Lower lobe of right lung (tissue), 2 donors: ENCODE measurements at places on chromosomes 12 and 14. TPM values are rescaled to one million over a fixed set of nuclear protein-coding genes. Genes with fewer than 3 reads are reported as not detected.

ARHGDIB gene
- total RNA-seq = 313 TPM

PROX2 gene
- 0.12 TPM for total RNA-seq

SYT1 gene
- 0.95 TPM for total RNA-seq

CCDC59 gene
- 31.5 TPM for total RNA-seq

MEG3 gene
- total RNA-seq = 16.6 TPM

DNA sequence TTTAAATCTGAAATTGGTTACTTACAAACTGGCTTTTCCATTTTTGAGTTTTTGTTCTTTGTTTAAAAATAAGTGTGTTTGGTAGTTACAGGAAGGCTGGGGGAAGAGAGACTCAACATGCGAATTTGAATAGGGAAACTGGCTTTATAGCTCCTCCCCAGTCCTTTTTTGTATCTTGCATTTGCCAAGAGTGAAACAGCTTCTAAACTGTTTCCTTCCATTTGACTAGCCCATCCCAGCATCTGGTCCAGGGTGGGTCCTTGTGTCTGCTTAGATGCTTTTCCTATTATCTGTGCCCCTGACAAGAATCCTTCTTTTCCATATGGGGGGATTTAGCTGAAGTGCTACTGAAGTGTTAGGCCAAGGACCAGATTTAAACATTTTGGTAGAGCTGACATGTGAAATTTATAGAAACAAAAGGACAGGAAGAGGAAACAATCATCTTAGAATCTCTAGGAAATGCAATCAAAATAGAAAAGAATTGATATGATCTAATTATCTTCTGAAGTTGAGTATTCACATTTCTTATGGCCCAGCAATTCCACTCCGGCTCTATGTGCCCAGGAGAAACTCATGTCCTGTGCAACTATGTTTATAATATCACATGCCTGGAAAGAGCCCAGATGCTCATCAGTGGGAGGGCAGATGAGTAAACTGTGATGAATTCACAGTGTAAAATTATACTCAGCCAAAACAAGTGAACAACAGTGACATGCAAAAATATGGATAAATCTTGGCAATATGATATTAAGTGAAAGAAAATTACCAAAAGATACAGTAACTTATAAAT lies 7.4 kb downstream of the SMOC1 start:
- peaks cover 15% of the 10 kb centered on the region for H3K27me3 ChIP-seq
- no peak overlapping the region for H3K4me3 ChIP-seq
- no peaks in the 10 kb centered on the region for H3K36me3 ChIP-seq

- H3K4me1 ChIP-seq = no peaks in the 10 kb centered on the region
- no peak overlapping the region for H3K27ac ChIP-seq
- no peak overlapping the region for H3K4me3 ChIP-seq
Observed at GRCh38 chr12:52527121-52527800, 7.1 kb upstream of the KRT5 start.

DNA sequence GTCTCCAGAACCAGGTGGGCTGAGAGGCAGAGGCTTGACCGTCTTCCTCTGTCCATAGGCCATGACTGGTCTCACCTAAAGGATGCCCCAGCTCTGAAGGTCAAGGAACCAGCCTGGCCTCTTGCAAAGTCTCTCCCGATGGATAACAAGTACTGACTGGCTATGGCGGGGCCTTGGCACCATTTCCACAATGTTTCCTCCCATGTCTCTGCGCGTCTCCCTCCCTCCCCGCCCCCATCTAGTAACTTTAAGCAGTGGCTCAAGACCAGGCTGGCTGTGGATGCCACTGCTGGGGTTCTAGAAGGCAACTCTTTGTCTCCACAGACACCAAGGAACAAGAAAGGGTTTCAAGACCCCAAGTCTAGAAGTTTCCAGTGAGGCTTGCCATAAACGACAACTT lies 275.5 kb downstream of the DPF3 start:
- no peak overlapping the region for H3K4me3 ChIP-seq
- H3K27me3 ChIP-seq = no peaks in the 10 kb centered on the region
- DNase-seq = no peak

DNA sequence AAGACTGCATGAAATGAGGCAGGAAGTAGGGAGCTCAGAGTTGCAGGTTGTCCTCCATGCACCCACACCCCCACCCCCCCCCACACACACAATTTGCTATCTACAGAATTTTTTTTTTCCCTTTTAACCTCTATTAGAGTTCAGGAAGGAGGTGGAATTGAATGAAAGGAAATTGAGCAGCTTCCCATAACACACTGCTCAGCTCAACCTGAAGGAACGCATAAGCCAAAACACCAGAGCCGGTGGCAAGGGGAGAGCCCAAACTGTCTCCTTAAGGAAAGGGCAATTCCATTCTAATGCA lies 74.1 kb downstream of the NUAK1 start:
- H3K4me1 ChIP-seq = peaks cover 19% of the 10 kb centered on the region
- H3K27me3 ChIP-seq = no peaks in the 10 kb centered on the region
- no peak overlapping the region for H3K4me3 ChIP-seq

- H3K4me3 ChIP-seq = no peak overlapping the region
- no peak overlapping the region for H3K27ac ChIP-seq
- no peaks in the 10 kb centered on the region for H3K27me3 ChIP-seq
- H3K36me3 ChIP-seq = no peaks in the 10 kb centered on the region
Observed at GRCh38 chr12:27387473-27387872, 54.8 kb downstream of the BMAL2 start.

DNA sequence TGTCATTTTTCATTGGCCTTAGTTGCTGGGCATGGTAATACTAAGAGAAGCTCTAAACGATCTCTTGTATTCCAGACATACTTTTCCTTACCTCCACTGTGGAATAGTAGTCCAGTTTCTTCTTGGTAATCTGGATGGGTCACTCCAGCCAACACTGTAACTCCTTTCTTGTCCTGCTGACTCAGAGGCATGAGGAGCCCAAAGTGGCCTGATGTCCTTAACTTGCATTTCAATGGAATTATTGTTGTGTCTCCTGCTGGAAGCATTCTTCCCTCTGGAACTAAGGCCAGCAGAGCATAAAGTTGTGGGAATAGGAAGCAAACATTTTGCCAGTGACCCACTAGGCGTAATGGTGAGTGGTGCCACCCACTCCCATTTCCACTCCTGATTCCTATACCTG lies 33.1 kb downstream of the DAAM1 start:
- no peak overlapping the region for H3K4me3 ChIP-seq
- no peak overlapping the region for H3K27ac ChIP-seq
- no peaks in the 10 kb centered on the region for H3K36me3 ChIP-seq
- no peaks in the 10 kb centered on the region for H3K27me3 ChIP-seq
- DNase-seq = no peak

GRCh38 chr12:25755971-25756260 lies 202.6 kb upstream of the RASSF8 start:
- no peak overlapping the region for H3K27ac ChIP-seq
- no peaks in the 10 kb centered on the region for H3K36me3 ChIP-seq
- no peaks in the 10 kb centered on the region for H3K4me1 ChIP-seq
- H3K4me3 ChIP-seq = no peak overlapping the region
- DNase-seq = no peak

DNA sequence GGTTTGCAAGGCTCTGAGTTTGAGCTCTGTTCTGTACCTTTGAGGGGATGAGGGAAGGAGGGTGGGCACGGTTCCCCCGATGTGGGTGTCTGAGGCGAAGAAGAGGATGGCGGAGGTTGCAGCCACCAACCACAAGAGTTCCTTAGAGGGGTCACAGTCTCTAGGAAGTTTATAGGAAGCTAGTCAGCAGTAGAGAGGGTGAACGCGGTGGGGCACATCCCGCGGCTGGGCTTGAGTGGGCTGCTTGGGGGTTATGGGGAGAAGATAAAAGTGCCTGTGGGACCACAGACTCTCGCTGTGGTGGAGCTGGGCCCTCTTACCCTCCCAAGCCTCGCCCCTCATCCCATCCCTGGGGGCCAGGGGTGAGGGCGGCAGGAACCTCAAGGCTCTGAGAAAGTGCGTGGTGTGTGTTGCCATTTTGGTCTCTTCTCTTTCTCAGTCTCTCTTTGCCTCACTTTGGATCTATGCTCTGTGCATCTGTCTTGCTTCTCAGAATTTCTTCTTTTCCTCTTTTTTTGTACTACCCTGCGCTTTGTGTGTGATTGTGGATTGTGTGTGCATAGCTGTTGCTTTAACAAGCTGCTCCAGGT lies 2.7 kb downstream of the CD4 start:
- no peaks in the 10 kb centered on the region for H3K27me3 ChIP-seq
- peaks cover 15% of the 10 kb centered on the region for H3K36me3 ChIP-seq
- H3K4me3 ChIP-seq = peak overlapping the region; percentile 55
- H3K4me1 ChIP-seq = peaks cover 43% of the 10 kb centered on the region
- H3K27ac ChIP-seq = peak overlapping the region; percentile 73

DNA sequence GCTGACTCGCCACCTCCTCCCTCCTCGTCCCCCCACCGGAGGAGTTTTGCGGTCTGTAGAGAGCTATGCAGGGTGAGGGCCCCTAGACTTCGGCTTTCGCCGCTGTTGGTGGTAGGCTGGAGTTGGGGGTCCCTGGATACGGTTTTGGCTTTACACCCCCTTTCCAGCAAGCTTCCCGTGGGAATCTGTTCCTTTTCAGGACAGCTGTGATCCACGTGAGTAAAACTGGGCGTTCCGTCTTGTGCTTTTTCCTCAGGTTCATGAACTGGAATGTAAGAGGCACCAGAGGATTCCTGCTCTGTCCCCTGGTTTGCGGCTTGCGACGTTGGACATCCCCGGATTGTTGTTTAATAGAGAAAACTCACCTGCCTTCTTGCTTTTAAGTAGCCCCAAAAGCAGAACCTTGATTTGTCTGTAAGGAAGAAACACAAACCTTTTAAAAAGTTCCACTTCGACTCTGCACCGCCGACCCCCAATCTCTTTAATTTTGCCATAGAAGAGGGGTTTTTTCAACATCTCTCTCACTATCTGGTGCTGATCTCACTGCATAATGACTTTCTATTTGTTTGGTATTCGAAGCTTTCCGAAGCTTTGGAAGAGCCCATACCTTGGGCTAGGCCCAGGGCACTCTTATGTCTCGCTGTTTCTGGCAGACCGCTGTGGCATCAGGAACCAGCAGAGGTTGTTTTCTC lies 490 bp downstream of the PRORP start:
- no peak for DNase-seq
- H3K27ac ChIP-seq = peak overlapping the region; percentile 97
- H3K27me3 ChIP-seq = no peaks in the 10 kb centered on the region
- peaks cover 30% of the 10 kb centered on the region for H3K4me1 ChIP-seq
- peaks cover 7% of the 10 kb centered on the region for H3K36me3 ChIP-seq

DNA sequence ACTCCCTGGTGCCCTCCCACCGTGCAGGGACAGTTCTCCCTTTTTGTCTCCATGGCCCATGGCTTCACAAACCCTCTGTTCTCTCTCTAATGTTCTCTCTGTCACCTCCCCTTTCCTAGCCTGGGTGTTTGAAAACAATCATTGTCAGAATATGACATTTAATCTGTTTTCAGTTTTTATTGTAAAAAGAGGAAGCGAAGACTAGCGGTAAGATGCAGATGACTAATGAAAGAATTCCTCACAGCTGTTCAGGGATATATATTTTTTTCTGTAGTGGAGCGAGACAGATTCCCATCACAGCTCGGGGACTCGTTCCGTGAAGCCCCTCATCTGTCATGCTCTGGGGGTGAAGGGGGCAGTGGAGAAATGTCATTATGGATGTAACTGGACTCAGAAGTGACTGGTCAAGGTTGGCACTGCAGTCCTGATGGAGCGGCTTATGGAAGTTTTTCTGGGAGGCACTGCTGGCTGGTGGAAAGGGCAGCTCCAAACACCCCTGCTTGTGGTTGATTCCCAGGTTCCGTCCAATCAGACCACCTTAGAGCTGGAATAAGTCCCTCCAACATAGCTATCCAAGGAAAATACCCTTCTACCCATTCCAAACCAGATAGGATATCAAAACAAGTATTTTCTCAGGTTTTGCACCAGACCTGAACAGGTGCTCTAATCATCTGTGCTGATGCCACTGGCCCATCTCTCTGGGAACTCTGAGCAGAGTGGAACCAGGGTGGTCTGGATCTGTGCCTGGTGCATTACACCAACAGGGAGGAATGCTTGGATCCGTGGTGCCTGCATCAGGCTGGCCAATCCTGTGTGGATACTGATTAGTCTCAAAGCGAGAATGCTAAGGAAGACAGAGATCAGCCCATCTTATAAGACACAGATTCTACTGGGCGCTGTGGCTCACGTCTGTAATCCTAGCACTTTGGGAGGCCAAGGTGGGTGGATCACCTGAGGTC lies 84.7 kb downstream of the GPATCH2L start:
- H3K4me3 ChIP-seq = no peak overlapping the region
- no peak for DNase-seq
- no peaks in the 10 kb centered on the region for H3K4me1 ChIP-seq
- no peaks in the 10 kb centered on the region for H3K36me3 ChIP-seq
- H3K27ac ChIP-seq = no peak overlapping the region

DNA sequence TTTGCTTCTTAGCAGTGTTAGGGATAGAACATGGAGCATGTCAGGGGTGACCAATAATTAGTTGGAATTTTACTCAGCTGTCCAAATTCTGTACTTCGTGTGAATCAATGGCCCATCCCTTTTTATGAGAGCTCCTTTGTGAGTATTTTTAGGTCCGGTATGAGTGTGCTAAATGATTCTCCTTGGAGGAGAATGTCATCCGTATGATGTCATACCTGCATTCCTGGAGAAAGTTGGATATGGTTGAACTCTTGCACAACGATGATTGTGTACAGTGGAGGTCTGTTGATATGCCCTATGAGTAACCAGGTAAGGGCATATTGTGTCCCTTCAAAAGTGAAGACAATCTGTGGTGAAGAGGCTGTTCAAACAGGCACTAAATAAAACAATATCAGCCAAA lies 400.8 kb downstream of the GXYLT1 start:
- DNase-seq = no peak
- no peaks in the 10 kb centered on the region for H3K36me3 ChIP-seq
- H3K27ac ChIP-seq = no peak overlapping the region
- H3K4me1 ChIP-seq = no peaks in the 10 kb centered on the region

GRCh38 chr12:107843351-107844311 lies 69.1 kb downstream of the ASCL4 start:
- DNase-seq = no peak
- no peaks in the 10 kb centered on the region for H3K36me3 ChIP-seq
- peaks cover 63% of the 10 kb centered on the region for H3K27me3 ChIP-seq
- peak overlapping the region; percentile 33 for H3K4me3 ChIP-seq
- H3K27ac ChIP-seq = no peak overlapping the region

DNA sequence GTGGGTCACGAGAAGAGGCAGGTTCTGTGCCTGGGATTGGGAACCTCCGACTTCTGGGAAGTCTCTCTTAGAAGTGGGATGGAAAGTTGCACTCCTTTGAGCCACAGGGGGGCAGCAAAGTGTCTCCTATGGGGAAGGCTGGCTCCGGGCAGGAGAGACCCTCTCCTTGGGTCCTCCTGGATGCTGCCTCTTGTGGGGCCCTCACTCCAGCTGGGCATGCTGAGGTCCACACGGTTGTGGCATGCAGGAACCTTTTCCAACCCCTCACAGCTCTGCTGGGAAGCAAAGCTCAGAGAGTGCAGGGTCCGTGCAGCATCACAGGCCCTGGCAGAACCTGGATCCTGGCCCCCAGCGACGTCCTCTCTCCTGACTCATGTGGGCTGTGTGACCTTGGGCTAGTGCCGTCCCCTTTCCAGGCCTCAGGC lies 17.4 kb downstream of the SDSL start:
- H3K4me3 ChIP-seq = no peak overlapping the region
- H3K36me3 ChIP-seq = no peaks in the 10 kb centered on the region
- H3K27ac ChIP-seq = no peak overlapping the region
- H3K27me3 ChIP-seq = peaks cover 28% of the 10 kb centered on the region

- no peaks in the 10 kb centered on the region for H3K36me3 ChIP-seq
- peaks cover 13% of the 10 kb centered on the region for H3K4me1 ChIP-seq
- H3K27me3 ChIP-seq = no peaks in the 10 kb centered on the region
- H3K4me3 ChIP-seq = no peak overlapping the region
- no peak for DNase-seq
Observed at GRCh38 chr12:116562090-116562489, 2.9 kb downstream of the MAP1LC3B2 start.
